ENCODE measurements at places on chromosomes 13 and 19.

- peak; percentile 92 for DNase-seq
Measured at GRCh38 chr19:33373453-33374235, at the start of gene CEBPG. Gene CEBPG, plus strand, starts transcription at chr19:33373709. Its CDS starts 5,531 bp downstream, at chr19:33379240.

DNA sequence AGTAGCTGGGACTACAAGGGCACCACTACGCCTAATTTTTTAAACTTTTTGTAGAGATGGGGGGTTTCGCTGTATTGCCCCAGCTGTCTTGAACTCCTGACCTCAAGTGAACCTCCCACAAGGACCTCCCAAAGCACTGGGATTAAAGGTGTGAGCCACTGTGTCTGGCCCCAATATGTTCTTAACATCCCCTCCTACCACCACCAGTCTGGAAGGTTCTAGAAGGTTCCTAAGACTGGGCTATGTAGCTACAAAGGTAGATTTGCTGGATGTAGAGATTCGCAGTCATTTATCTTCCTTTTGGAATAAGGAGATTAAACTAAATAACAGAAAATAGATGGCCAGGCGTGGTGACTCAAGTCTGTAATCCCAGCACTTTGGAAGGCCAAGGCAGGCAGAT lies 5.3 kb downstream of the HSD17B14 start:
- no peak for DNase-seq

- DNase-seq = peak; percentile 73
Measured at GRCh38 chr19:47819858-47820257, 1.9 kb upstream of the CRX start.

GRCh38 chr19:10295305-10295846 lies 5.6 kb downstream of the ICAM5 start:
- no peak for DNase-seq

- no peak for DNase-seq
Measured at GRCh38 chr19:2149980-2150793, 1.2 kb downstream of the AP3D1 start.

DNA sequence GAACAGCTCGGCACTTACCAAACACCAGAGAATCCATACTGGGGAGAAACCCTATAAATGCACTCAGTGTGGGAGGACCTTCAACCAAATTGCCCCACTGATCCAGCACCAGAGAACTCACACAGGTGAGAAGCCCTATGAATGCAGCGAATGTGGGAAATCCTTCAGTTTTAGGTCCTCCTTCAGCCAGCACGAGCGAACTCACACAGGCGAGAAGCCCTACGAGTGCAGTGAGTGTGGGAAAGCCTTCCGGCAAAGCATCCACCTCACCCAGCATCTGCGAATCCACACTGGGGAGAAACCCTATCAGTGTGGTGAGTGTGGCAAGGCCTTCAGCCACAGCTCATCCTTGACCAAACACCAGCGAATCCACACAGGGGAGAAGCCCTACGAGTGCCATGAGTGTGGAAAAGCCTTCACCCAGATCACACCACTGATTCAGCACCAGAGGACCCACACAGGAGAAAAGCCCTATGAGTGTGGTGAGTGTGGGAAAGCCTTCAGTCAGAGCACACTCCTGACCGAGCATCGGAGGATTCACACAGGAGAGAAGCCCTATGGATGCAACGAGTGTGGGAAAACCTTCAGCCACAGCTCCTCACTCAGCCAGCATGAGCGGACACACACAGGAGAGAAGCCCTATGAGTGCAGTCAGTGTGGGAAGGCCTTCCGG lies 8.3 kb downstream of the ZNF135 start:
- DNase-seq = no peak

DNA sequence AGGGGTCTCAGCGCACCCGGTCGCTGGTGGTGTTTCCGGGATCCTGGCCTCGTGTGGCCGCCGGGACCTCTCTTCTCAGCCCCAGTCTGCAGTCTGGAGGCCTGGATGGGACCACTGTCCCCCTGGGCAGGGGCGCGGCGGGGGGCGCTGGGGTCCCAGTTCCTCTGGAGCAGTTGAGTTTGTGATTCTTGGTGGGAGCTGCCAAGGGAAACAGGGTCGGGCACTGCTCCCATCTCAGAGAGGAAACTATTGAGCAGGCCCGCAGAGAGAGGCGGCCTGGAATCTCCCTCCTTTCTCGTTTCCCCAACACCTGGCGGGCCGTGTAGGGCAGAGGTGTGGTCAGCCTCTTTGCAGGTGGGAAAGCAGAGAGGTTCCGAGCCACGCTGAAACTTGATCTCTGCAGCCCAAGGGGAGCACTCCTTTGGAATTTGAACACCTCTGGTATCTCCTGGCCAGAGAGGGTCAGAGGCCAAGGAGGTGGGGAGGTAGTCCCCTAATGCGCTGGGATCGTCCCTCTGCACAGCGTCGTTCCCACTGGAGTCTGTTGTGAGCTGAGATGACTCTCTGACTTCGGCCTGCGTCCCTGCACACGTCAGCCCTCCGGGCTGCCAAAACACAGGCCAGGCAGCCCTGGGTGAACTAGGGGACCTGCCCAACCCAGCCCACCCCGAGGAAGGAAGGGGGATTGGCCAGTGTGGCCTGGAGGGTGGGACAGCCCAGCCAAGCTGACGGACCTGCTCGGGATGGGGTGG lies 741 bp downstream of the PLEKHF1 start:
- no peak for DNase-seq

DNA sequence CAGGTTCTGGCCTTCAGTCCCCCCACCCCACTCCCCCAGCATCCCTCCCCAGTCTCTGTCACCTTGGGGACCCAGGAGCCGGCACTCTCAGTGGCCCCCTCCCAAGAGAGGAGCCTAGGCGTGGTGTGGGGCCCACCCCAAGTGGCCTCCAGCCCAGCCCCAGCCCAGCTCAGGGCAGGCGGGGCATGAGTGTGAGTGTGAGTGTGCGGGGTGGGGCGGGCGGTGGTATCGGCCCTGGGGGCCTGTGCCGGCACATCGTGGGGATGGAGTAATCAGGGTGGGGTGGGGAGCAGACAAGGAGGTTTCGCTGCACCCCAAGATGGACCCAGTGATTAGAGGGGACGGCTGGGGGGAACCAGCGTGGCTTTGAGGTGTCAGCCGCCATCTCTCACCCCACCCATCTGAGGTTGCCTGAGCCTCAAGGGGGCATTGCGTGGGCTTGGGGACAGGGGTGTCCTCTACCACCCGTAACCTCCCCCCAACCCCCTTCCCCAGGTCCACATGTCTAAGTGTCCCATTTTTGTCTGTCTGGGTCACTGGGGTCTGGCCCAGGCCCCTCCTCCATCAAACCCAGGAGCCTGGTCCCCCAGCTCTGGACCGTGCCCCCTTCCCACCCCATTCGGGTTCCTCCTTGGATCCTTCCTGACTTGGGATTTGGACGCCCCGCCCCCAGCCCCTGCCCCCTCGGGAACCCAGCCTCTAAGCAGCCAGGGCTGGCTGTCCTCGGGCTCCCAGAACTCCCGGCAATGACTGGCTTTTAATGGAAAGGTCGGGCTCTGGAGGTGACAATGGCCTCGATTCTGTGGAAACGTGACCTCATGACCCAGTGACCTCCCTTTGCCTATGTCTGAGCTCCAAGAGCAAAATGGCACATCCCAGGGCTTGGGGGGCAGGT lies 6.9 kb upstream of the SULT2B1 start:
- DNase-seq = no peak

DNA sequence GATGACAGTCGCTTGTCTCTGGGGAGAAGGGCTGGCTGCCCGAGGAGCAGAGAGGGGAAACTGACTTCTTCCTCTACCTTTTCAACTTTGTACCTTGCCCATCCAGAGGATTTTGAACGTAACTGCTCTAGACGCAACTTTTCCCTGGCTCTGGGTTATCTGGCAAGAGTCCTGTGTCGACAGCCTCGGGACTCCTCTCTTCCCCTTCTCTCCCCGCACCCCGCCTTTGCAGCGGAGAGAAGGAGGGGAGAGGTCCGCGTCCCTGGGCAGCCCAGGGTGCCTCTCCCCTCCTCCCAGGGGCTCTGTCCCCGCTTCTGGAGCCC lies 574 bp downstream of the SH3GL1 start:
- DNase-seq = peak; percentile 33

GRCh38 chr13:94677799-94678198 lies 34.5 kb downstream of the SOX21 start:
- DNase-seq = no peak

- DNase-seq = no peak
Measured at GRCh38 chr13:29883941-29884518, 33.6 kb upstream of the UBL3 start.

- no peak for DNase-seq
Measured at GRCh38 chr13:32081591-32081990, 50.0 kb downstream of the FRY start.

DNA sequence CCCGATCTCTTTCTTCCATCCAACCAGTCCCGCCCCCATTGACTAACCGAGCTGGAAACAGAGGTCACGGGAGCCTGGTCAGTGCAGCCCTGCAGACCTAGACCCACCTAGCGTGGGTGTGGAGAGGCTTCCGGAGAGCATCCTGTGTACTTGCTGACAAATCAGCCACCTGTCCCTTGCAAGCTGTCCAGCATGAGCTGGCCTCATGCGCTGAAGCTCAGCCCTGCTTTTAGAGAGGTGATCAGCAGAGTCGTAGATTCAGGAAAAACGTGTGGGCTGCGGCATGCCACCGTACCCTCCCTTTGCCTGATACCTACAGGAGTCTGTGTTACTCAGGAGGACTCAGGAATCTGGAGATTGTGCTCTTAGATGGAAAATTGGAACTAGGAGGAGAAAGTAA lies 80.3 kb upstream of the UQCRFS1 start:
- no peak for DNase-seq
